MCF 10A (cell line): ENCODE measurements at places on chromosomes 5 and 9. TPM values are rescaled to one million over a fixed set of nuclear protein-coding genes. Genes with fewer than 3 reads are reported as not detected.

Gene JMY
- total RNA-seq = 16.8 and 19.3 TPM in 2 replicates

Gene SPINK7
- not detected in 2 replicates for total RNA-seq

Gene NADK2
- total RNA-seq = 36.2 and 37.1 TPM in 2 replicates

Gene LCN2
- total RNA-seq = 7.7 and 41.6 TPM in 2 replicates

Gene EIF4EBP3
- 25.3 and 35.3 TPM in 2 replicates for total RNA-seq

Gene GABRA1
- not detected in 2 replicates for total RNA-seq

Gene SLC6A19
- total RNA-seq = not detected in 2 replicates

Gene PPP3R2
- not detected in 2 replicates for total RNA-seq

Gene SPATA31A3
- total RNA-seq = not detected in 2 replicates
